ENCODE measurements at places on chromosomes 12 and 14. TPM values are rescaled to one million over a fixed set of nuclear protein-coding genes. Genes with fewer than 3 reads are reported as not detected.

The AKAP6 gene
- 10.1 TPM for total RNA-seq

The SMCO2 gene
- 0.40 TPM for total RNA-seq

The PLEKHH1 gene
- total RNA-seq = 0.20 TPM

The POTEG gene
- total RNA-seq = not detected

The NEUROD4 gene
- not detected for total RNA-seq

The EFCAB11 gene
- 3.4 TPM for total RNA-seq

The MDM2 gene
- total RNA-seq = 262 TPM

The DUSP6 gene
- 68.9 TPM for total RNA-seq

The ENDOU gene
- 0.40 TPM for total RNA-seq

The MAP1LC3B2 gene
- total RNA-seq = 0.52 TPM

The SRGAP1 gene
- 17.6 TPM for total RNA-seq

All from smooth muscle cell of the pulmonary artery (primary cell).